ENCODE measurements at places on chromosomes 2 and 18. TPM values are rescaled to one million over a fixed set of nuclear protein-coding genes. Genes with fewer than 3 reads are reported as not detected.

CNGA3 gene
- 0.05 TPM for total RNA-seq

ZNF513 gene
- 6.8 TPM for total RNA-seq

MOB4 gene
- total RNA-seq, result 27.9 TPM

FASTKD1 gene
- total RNA-seq, result 17.4 TPM

ONECUT2 gene
- total RNA-seq, result under 0.01 TPM

CCDC195 gene
- total RNA-seq, result not detected

LMAN2L gene
- total RNA-seq, result 19.4 TPM

NT5C1B gene
- total RNA-seq, result not detected

PSMA8 gene
- total RNA-seq, result not detected

SERPINB3 gene
- total RNA-seq, result not detected

EMX1 gene
- not detected for total RNA-seq

TGFA gene
- 4.7 TPM for total RNA-seq

ELOA2 gene
- total RNA-seq, result not detected

STARD6 gene
- total RNA-seq, result not detected

IRS1 gene
- total RNA-seq, result 0.05 TPM

UNC50 gene
- 31.5 TPM for total RNA-seq

CFAP65 gene
- total RNA-seq, result not detected

ALPG gene
- total RNA-seq, result 0.07 TPM

GULP1 gene
- total RNA-seq, result 14.3 TPM

RHBDD1 gene
- total RNA-seq, result 7.0 TPM

ST3GAL5 gene
- total RNA-seq, result 10.7 TPM

ANO7 gene
- 1.1 TPM for total RNA-seq

SH3BP4 gene
- total RNA-seq, result 56.4 TPM

TUBA4B gene
- total RNA-seq, result not detected

SPR gene
- total RNA-seq, result 37.6 TPM

PNPT1 gene
- 32.4 TPM for total RNA-seq

RAB27B gene
- under 0.01 TPM for total RNA-seq

REG1B gene
- total RNA-seq, result not detected

SGPP2 gene
- total RNA-seq, result not detected

TTLL4 gene
- total RNA-seq, result 13.9 TPM

TRABD2A gene
- 0.60 TPM for total RNA-seq

CENPA gene
- total RNA-seq, result 11.5 TPM

ZSWIM2 gene
- not detected for total RNA-seq

COLEC12 gene
- 1.7 TPM for total RNA-seq

ACADL gene
- not detected for total RNA-seq

IL1F10 gene
- total RNA-seq, result not detected

FOXI3 gene
- not detected for total RNA-seq

CDH2 gene
- total RNA-seq, result 16.9 TPM

EPG5 gene
- 22.3 TPM for total RNA-seq

GRHL1 gene
- 0.94 TPM for total RNA-seq

INHA gene
- not detected for total RNA-seq

ERBB4 gene
- under 0.01 TPM for total RNA-seq

SMYD5 gene
- 20.6 TPM for total RNA-seq

GBX2 gene
- total RNA-seq, result 8.1 TPM

CYP27A1 gene
- total RNA-seq, result 7.4 TPM

ANAPC1 gene
- total RNA-seq, result 60.8 TPM

Data from mammary microvascular endothelial cell (primary cell).